ENCODE measurements at places on chromosomes 4 and X.

GRCh38 chr4:44806071-44806470 is 79.7 kb upstream of the GNPDA2 start:
- no peak for DNase-seq

DNA sequence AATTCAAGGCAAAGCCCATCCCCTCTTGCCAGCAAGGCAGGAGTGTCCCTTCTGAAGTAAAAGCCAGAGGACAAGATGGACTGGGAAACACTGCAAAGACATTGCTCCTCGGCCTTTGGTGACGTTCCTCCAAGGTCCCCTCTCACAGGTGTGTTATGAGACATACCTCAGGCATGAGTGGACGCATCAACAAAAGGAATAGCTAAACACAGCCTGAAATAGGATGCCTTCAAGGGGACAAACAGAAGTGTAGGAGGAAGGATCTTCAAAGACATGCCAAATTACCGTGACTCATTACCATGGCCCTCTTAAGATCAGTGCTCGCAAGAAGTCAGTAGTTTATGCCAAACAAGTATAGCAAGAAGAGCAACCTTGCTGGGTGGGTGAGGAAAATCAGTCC is 6.0 kb upstream of the IDS start:
- no peak for DNase-seq

DNA sequence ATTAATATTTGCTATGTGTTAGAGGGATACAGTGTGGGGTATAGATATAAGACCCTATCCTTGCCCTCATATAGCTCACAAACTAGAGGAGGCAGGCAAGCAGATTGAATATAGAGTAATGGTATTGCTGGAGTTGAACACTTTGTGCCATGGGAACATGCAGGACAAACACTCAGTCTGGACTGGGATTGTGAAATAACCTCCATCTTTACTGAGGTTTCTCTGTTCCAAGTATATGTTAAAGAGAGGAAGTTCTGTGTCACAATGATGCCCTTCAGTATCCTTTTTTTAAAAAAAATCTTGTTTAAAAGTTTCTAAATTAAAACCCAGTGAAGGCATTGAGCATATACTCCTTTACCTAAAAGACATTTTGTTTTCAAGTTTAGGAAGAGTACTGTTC is 8.7 kb downstream of the FABP2 start:
- DNase-seq = no peak

DNA sequence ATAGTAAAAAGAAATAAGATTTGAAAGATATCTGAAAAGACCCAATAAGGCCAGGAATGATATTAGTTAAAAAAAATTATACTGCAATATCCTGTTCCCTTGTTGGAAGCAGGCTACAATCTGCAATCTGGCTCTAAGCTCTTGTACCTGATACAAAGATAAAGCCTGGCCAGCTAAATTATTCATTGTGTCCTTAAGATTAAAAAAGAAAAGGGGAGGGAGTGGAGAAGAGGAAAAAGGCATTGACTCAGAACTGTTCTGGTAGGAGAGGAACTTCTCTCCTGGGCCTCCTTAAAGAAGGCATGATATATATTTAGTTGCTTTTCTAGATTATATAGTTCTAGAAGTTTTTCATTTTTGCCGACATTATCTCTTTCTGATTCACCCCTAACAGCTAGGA is 46.7 kb downstream of the IRF2 start:
- DNase-seq = no peak

DNA sequence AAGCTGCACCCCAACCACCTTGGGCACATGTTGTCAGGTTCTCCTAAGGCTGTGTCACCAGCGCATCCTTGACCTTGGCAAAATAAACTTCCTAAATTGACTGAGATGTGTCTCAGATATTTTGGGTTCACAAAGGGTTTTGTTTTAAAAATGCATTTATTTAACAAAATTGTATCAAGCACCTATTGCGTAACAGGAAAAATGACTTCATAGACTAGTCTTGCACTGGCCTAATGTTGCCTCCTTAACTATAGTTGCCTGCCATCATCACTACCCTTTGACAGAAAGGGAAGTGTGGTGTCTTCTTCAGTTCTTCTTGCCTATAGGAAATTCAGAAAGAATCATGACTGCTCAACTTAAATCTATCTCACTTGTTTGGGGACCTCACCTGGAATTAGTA is 374.2 kb downstream of the SH2D1A start:
- no peak for DNase-seq

DNA sequence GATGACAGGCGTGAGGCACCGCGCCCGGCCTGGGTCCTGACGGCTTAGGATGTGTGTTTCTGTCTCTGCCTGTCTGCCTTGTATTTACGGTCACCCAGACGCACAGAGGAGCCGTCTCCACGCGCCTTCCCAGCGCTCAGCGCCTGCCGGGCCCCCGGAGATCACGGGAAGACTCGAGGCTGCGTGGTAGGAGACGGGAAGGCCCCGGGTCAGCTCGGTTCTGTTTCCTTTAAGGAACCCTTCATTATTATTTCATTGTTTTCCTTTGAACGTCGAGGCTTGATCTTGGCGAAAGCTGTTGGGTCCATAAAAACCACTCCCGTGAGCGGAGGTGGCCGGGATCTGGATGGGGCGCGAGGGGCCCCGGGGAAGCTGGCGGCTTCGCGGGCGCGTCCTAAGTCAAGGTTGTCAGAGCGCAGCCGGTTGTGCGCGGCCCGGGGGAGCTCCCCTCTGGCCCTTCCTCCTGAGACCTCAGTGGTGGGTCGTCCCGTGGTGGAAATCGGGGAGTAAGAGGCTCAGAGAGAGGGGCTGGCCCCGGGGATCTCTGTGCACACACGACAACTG is 1.3 kb downstream of the SHOX start:
- DNase-seq = no peak

GRCh38 chr4:160386846-160387245 is 1284.0 kb downstream of the RAPGEF2 start:
- no peak for DNase-seq

DNA sequence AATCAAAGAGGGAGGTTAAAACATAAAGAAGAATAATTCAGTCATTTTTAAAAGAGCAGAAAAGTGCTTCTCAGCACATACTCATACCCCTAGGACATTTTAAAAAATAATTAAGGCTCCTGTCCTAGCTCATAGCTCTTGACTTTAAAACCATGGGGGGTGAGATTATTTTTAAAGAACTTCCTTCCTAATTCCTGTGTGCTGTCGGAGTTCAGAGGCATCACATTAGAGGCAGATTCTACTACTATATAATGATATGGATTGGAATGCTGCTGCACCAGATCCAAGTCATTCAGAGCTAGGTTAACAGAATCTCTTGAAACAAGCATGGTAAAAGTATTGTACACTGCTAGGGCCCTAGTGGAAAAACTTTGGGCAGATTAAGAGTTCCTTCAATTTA is 456.5 kb upstream of the ADGRL3 start:
- no peak for DNase-seq

GRCh38 chr4:106583567-106583966 is 215.0 kb upstream of the GIMD1 start:
- DNase-seq = peak; percentile 98

DNA sequence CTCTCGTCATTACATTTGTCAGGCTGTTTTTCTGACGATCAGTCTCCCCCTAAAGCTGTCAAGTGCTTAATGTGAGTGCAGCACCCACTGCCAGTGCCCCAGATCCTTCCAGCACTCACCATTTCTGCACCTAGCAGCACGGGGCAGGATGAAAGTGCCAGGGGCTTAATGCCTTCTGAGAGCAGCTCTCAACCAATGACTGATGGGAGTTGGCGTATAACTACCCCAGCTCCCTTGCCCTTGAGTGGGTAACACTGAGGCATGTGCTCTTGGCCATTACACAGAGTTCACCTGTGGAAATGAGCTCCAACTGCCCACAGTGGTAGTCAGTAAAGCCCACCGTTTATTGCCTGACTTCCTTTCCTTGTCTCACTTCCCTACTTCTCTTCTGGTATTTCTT is 226.2 kb upstream of the BCOR start:
- no peak for DNase-seq

GRCh38 chr4:139633661-139634060 is 32.0 kb upstream of the MGST2 start:
- DNase-seq = peak; percentile 23

- DNase-seq = no peak
Observed at GRCh38 chrX:40154853-40155588, 57.3 kb upstream of the BCOR start.

DNA sequence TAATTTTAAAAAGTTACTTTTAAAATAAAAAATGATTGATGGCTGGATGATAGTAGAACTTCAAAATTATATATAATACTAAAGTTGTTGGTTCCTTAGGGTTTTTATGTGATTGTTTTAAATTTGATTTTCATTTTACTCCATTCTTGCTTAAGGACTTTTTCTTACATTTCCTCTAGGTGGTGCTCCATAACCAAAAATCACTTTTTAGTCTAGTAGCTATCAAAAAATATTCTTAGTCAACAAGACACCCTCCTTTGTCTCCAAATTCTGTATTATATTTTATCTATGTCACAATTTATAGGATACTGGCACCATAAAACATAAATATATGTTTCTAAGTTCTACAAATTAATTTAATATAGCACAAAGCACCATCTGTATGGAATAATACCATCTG is 67.2 kb upstream of the BRWD3 start:
- peak; percentile 13 for DNase-seq

GRCh38 chr4:168335621-168336020 is 17.1 kb upstream of the DDX60 start:
- DNase-seq = peak; percentile 8

DNA sequence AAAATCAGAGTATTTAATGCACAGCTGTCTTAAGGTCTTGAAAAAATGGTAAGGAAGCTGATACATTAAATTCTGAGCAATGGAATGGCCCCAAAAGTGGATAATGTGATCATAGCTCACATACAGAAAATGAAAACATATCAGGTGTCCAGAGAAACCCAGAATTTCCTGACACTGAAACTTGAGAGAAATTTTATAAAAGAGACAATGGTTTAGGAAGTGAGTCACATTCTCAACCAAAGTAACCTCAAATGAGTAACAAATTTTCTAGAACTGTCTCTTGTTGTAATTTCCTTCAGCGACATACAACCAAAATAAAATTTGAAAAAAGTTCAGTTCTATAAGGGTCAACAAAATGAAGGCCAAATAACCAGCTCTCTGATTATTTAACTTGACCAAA is 37.4 kb upstream of the PACRGL start:
- DNase-seq = peak; percentile 19

GRCh38 chrX:74242050-74242449 is 61.9 kb upstream of the ZCCHC13 start:
- DNase-seq = peak; percentile 55

GRCh38 chrX:137545711-137546651 is 19.9 kb upstream of the ZIC3 start:
- DNase-seq = no peak

GRCh38 chr4:181820553-181820952 is 422.6 kb upstream of the TENM3 start:
- no peak for DNase-seq
